Effector memory CD4-positive, alpha-beta T cell (primary cell): ENCODE measurements at places on chromosomes 5 and 9.

DNA sequence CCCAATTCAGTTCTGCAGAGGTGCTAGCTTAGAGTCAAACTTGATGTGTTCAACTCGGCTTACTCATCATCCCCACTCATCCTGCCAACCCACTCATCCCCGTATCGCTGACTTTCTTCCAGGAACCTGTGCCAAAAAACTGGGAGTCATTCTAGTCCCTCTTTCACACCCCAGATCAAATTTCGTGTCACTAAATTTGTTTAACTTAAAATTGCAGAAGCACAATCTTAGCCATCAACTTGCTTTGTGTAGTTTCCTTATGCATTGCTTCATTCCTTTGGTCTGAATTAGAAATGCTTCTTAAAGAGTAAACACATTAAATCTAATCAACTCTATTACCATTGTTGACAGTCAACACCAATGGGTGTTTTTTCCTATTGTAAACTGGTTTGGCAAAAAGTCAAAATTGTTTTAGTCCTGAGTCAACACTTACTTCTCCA is 162.4 kb downstream of the TTC39B start:
- DNase-seq = no peak

DNA sequence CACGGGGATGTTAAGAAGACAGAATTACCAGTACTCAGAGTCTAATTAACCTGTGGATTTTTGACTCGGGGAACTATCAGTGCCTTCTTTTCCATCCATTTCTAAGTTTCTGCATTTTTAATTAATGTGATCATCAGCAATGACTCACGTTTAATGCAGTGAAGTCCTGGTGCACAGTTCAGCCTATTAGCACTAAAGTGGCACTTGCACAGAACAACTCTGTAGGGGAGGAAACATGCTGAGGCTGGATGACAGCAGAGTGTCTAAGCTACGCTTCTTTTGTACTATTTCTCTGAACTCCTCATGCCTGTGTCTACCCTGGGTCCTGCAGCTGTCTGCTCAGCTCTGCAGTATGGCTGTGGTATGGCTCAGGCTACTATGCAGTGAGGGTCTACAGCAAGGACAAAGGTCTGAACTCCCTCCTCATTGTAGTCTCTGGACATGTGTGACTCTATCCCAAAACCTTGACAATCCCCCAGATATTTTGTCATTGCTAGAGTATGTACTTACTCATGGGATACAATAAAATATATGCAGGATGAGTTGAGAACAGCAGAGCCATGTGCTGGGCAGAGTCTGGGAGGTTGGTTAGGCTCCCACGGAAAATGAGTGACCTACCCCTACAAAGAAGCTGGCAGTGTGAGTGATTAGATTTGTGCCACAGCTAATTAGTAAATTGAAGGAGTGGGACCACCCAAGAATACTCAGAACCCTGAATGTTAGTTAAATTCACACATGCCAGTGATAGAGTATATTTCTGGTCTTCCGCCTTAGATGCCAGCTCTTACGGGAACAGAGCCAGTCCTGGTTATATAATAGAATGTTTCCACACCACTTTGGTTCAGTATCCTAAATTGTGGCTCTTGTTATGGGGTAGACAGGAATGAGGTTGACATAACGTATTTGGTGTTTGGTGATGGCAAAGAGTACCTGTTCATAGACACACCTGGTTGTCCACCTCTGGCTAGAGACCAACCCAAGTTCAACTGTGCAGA is 148.0 kb downstream of the GHR start:
- no peak for DNase-seq

GRCh38 chr5:126515337-126515736 is 79.7 kb downstream of the ALDH7A1 start:
- DNase-seq = no peak

GRCh38 chr5:57650360-57651069 is 167.9 kb upstream of the ACTBL2 start:
- DNase-seq = no peak

DNA sequence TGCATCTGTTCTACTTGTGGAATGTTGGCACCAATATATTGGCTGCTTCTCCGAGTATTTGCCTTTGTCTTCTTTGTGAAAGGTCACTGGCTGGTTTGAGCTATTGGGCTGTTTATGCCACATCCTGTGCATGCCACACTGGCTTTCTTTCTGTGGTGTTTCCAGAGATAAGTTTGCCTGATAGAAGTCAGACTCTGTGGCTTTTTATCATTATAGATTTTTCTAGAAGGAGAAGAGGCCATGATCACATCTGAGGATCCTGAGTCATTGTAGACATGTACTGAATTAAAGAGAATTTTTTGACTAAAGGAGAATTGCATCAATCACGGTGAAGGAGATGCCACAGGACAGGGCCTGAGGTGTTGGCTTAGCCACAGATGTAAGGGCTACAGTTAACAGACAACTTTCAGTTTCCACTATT is 26.5 kb upstream of the CDKN2B start:
- DNase-seq = no peak

DNA sequence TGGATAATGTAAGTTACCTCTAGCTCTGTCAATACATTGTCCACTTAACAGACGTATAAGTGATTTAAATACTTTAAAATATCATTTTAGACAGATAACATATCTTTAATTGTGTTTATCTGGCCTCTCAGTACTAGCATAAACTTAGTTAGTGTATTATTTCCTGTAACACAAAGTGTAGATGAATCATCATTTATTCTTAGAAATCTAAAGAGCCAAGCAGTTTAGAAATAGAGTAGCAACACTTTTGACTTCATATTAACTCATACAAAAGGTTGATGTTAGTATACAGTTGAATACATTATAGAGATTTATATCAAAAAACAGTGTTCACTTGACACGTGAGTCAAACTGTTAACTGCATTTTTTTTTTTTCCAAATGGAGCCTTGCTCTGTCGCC is 18.0 kb downstream of the NCBP1 start:
- DNase-seq = no peak

DNA sequence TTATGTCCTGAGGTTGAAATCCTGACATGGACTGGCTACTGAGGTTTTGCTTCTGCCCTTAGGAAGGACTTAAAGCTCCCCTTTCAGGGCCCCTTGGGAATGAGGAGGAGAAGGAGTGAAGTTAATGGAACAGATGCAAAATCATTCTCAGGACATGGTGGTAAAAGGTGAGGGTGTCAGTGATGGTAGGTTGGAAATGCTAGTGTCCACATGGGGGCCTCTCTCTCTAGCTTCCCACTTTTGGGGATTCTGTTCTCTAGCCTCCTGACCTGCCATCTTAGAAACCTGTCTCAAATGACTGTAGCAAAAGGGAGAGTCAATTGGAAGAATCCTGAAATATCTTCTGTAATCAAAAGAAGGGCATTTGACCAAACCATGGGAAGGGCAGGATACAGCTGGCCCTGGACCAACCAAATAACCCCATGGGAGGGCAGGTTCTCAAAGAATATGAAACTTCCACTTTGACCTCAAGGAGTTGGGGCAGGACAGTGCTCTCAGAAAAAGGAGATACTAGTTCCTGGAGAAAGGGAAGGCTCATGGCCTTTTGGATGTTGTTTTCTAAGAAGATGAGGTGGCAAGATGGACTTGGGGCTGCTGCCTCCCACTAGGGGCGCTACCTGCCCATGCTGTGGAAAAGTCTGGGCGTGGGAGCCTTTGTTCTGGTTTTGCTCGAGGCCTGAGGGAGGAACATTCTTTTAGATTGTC is 21.2 kb upstream of the MLANA start:
- DNase-seq = no peak

DNA sequence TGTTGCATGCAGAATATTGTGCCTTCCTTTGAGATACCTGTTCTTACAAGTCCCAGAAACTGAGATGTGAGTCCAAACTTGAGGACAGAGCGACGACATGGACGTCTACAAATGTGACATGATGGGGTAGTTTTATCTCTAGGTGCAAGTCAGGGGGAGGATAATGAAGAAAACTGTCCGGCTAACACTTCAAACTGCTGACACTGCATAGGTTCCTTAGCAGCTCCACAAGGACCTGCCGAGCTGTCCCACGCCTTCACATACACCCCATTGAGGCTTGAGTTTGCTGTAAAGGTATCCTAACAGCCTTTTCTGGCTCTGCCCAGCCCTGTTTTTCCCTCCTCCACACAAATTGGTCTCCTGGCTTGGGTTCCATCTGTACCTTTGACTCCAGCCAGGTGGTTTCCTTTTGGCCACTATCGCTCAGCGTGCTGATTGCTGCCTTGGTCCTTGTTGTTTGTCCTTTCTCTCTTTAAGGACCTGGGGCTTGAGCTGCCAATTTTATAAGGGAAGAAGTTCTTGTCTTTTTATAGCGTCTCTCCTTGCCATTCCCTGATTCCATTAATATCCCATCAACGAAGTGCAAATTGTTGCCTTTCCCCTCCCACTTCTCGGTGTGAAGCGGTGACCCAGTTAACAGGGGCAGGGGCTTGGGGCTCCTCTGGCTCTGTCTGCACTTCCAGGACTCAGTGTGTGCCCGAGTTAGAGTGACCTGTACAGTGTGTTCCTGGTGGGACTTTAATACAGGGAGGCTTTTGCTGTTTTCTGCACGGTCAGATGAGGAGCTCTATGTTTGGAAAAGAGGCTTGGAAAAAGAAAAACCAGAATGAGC is 100.3 kb downstream of the PCSK1 start:
- DNase-seq = no peak

DNA sequence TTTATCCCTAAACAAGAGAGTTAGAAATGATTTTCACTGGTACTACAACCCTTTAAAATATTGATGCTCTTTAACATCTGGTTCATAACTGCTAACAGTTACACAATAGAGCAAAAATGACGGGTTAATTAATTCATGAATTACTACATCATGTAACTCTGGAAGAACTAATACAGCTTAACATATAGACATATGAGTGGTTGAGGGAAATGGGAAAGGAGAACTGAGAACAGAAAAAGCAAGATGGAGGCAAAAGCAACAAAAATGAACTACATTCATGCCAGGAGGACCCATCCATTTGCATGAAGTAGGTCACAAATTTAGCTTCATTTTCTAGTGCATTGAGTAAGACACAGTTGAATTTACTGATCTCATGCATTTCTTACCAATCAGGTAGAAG is 61.8 kb downstream of the C9 start:
- no peak for DNase-seq
